Stimulated activated CD8-positive, alpha-beta memory T cell treated with anti-CD3 and anti-CD28 coated beads, Interleukin-15, amount 100 ng/mL, for 24 hours (primary cell): ENCODE measurements at places on chromosomes 2 and 18.

DNA sequence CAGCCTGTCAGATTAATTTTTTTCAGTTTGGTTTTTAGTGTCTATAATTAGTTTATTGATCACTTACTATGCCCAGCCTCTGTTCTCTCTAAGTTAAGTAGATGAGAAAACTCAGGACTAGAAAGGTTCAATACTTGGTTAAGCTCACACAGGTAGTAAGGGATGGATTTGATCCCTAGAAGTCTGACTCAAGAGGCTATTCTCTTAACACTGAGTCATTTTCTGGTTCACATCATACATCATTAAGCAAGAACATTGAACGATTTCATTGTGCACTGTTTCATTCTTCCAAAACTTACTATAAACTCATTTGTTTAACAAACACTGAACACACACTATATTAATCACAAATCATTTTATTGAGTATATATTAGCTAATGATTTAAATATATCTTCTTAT, 54.1 kb upstream of the SLC38A11 start:
- DNase-seq = no peak

DNA sequence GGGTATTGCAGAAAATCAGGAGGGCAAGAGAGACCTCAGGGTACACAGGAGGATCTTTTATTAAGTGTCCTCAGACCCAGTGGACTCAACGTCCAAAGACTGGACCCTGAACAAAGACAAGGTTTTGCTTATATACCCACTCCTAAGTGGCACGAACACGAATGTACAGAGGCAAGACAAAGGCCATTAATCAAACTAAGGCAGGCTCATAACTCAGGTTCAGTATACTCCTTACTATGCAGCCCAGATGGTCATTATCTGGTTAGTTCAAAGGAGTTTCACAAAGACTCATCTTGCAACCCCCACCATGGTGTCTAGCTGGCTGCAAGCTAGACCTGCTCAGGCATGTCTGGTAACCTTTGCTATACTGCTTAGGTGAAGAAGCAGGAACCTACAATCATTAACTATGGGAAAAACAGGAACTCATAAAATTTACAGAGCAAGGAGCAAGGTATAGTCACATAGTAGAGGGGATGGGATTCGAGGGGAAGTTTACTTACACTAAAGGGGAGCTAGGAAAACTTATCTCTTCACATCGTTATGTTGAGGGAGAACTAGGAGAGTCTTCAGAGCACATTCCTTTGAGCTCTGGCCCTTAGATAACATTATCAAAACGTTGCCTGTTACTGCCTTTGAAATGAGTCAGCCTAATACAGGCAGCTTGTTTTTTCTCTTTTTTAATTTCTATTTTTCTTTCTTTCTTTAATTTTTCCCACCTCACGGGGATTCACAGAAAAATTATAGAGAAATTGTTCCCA, 33.9 kb downstream of the SLC4A3 start:
- no peak for DNase-seq

GRCh38 chr2:143344780-143345179, 215.6 kb downstream of the ARHGAP15 start:
- no peak for DNase-seq

GRCh38 chr2:107007927-107008326, 122.0 kb upstream of the ST6GAL2 start:
- DNase-seq = no peak

- DNase-seq = no peak
These were observed 448.9 kb upstream of the ETAA1 start for GRCh38 chr2:66948234-66948633.

DNA sequence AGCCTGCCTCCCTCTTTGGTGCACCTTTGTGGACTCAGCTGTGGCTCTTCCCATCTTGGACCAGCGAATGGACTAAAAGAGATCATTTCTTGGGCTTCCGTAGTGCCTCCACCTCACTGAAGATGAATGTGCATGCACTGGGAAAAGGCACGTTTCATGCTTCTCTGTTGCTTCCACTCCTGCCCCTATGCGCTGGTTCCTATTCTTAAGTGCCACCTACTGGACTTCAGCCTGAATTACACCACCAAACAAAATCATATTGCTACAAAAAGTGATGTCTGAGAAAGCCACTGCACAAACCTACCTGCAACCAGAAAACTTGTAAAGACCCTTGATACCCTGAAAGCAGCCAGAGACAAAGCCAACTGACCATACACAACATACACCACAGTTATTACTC, 695.6 kb downstream of the TSN start:
- no peak for DNase-seq

GRCh38 chr2:218001629-218002028, 1.2 kb downstream of the TNS1 start:
- DNase-seq = no peak

DNA sequence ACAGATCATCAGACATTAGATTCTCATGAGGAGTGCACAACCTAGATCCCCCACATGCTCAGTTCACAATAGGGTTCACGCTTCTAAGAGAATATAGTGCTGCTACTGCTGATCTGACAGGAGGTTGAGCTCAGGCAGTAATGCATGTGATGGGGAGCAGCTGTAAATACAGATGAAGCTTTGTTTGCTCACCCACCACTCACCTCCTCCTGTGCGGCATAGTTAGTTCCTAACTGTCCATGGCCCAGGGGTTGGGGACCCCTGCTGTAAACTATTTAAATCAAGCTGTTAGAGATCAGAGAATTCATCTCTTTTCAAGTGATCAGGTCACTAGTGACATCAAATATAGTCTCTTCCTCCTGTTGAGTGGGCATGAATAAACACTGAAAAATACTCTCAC, 88.8 kb upstream of the ACVR2A start:
- DNase-seq = no peak

- DNase-seq = no peak
These were observed 189.6 kb upstream of the SP5 start for GRCh38 chr2:170525566-170525900.

- DNase-seq = no peak
These were observed 110.3 kb upstream of the WDSUB1 start for GRCh38 chr2:159396799-159397198.

- no peak for DNase-seq
These were observed 36.1 kb downstream of the INSIG2 start for GRCh38 chr2:118124288-118124891.
